CD4-positive, CD25-positive, alpha-beta regulatory T cell (primary cell): ENCODE measurements at places on chromosomes 4 and X.
A peak's percentile ranks its signal among the peaks of the same experiment; 100 is the strongest.

DNA sequence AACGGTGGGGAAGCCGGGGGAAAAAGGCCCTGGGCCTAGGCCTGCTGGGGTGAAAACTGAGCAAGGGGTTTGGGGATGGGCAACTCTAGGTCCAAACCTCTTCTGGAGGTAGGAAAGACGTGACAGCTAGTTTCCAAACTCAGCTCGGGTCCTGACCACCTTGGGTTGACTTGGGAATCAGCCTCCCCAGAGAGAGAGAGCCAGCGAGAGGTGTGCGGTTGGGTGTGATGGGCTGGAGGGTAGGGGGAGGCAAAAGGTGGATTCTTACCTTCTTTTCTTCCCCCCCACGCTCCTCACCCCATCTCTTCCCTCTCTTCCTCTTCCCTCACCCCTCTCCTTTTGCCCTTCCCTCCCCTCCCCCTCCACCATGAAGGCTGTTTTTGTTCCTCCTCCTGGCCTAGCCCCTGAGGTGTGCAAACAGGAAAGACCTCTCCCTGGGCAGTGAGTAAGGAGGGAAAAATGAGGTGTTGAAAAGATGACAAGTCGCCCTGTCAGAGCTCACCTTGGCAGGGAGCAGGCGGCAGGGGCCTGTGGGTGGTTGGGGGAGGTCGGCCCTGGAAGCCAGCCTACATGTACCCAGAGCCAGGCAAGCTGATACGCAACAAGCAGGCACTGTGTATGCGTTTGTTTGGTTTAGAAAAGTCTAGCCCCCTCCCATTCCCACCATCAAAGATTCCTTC lies 14.8 kb downstream of the PJA1 start:
- H3K27ac ChIP-seq, result no peak overlapping the region
- H3K27me3 ChIP-seq, result no peaks in the 10 kb centered on the region
- no peaks in the 10 kb centered on the region for H3K36me3 ChIP-seq
- no peaks in the 10 kb centered on the region for H3K4me1 ChIP-seq

GRCh38 chr4:41744572-41745291 lies 3.8 kb downstream of the PHOX2B start:
- peaks cover 28% of the 10 kb centered on the region for H3K27me3 ChIP-seq
- no peak for DNase-seq
- no peaks in the 10 kb centered on the region for H3K4me1 ChIP-seq
- H3K4me3 ChIP-seq, result no peak overlapping the region
- H3K36me3 ChIP-seq, result no peaks in the 10 kb centered on the region

GRCh38 chr4:5471691-5472090 lies 236.7 kb downstream of the EVC2 start:
- H3K4me3 ChIP-seq, result no peak overlapping the region
- no peak overlapping the region for H3K27ac ChIP-seq
- no peaks in the 10 kb centered on the region for H3K36me3 ChIP-seq
- no peak for DNase-seq

- DNase-seq, result no peak
Observed at GRCh38 chrX:44428989-44429627, 85.6 kb upstream of the EFHC2 start.

DNA sequence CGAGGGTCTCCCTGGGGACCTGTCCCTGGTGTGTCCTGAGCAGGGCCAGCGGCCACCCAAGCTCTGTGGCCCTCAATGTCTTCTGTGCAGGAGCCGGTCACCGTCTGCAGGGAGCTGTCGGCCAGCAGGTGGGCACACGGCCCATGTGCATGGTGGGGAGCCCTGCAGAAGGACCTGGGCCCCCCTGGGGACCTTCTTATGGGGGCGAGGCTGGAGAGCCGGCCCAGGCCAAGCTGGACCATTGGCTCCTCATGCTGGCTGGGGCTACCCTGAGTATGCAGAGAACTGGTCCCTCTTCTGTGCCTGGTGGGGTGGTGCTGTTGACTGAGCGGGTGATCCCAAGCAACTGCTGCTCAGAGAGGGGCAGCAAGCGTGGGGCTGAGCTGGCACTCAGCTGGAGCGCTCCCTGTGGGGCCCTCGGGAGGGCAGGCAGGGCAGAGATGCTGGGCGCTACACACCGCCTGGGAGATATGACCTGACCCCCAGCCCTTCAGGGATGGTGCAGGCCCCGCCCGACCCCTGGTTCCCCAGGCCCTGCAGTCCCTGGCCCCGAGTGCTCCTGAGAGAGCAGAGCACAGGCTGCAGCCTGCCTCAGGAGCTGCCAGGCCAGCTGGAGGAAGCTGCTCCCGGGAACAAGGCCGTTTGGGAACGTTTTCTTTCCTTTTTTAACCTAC lies 14.8 kb downstream of the NAT8L start:
- no peaks in the 10 kb centered on the region for H3K4me1 ChIP-seq
- H3K27ac ChIP-seq, result no peak overlapping the region
- no peak overlapping the region for H3K4me3 ChIP-seq
- H3K27me3 ChIP-seq, result no peaks in the 10 kb centered on the region
- DNase-seq, result no peak

GRCh38 chr4:71807469-71807868 lies 23.6 kb upstream of the GC start:
- no peak overlapping the region for H3K4me3 ChIP-seq
- H3K4me1 ChIP-seq, result no peaks in the 10 kb centered on the region
- no peaks in the 10 kb centered on the region for H3K27me3 ChIP-seq

DNA sequence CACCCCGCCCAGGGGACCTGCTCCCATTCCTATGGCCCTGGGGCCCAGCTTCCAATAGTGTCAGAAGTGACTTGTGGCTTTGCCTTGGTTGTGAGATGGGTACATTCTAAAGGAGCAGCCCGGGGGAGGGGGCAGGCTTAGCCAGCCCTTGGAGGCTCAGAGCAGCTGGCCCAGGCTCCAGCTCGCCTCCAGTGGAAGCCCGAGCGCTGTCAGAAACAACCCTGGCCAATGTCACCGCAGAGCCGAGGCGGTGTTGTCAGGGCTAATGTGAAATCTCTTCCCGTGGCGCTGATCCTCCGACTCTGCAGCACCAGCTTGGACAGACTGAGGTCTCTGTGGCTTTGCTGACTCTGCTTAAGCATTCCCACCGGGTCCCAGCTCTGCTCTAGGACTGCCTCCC lies 29.2 kb upstream of the ZNF81 start:
- H3K36me3 ChIP-seq, result no peaks in the 10 kb centered on the region
- H3K4me1 ChIP-seq, result no peaks in the 10 kb centered on the region
- H3K27me3 ChIP-seq, result no peaks in the 10 kb centered on the region
- no peak for DNase-seq
- H3K4me3 ChIP-seq, result no peak overlapping the region
- no peak overlapping the region for H3K27ac ChIP-seq

- DNase-seq, result no peak
- no peak overlapping the region for H3K4me3 ChIP-seq
- no peak overlapping the region for H3K27ac ChIP-seq
- H3K27me3 ChIP-seq, result no peaks in the 10 kb centered on the region
- no peaks in the 10 kb centered on the region for H3K36me3 ChIP-seq
- H3K4me1 ChIP-seq, result no peaks in the 10 kb centered on the region
Observed at GRCh38 chr4:128635141-128635954, 174.2 kb upstream of the JADE1 start.

- no peaks in the 10 kb centered on the region for H3K27me3 ChIP-seq
- no peaks in the 10 kb centered on the region for H3K4me1 ChIP-seq
- no peak for DNase-seq
- H3K36me3 ChIP-seq, result no peaks in the 10 kb centered on the region
Observed at GRCh38 chr4:15182600-15183220, 180.4 kb downstream of the CPEB2 start.

DNA sequence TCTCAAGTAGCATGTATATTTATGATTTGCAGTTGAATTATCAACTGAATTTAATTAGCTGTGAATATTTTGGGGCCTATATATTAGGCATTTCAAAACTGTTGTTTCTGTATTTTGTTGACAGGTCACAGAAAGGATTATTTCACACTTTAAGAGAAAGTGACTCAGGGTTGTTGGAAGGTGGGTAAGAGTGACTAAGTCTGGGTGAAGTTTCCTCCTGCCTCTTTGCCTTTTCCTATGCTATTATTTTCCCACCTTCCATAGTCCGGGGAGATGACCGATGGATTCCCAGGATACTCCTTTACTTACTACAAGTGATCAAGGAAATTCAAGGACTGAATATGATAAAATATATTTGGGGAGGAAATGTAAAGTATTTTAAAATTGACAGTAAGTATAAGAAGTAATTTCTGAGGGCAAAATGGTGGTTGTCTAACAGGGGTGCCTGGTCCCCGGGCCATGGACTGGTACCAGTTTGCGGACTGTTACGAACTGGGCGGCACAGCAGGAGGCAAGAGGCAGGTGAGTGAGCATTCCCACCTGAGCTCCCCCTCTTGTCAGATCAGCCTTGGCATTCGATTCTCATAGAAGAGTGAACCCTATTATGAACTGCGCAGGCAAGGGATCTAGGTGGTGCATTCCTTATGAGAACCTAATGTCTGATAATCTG lies 175.5 kb upstream of the GPRIN3 start:
- H3K4me3 ChIP-seq, result no peak overlapping the region
- DNase-seq, result no peak
- H3K27me3 ChIP-seq, result peaks cover 2% of the 10 kb centered on the region
- H3K27ac ChIP-seq, result no peak overlapping the region
- H3K4me1 ChIP-seq, result no peaks in the 10 kb centered on the region

DNA sequence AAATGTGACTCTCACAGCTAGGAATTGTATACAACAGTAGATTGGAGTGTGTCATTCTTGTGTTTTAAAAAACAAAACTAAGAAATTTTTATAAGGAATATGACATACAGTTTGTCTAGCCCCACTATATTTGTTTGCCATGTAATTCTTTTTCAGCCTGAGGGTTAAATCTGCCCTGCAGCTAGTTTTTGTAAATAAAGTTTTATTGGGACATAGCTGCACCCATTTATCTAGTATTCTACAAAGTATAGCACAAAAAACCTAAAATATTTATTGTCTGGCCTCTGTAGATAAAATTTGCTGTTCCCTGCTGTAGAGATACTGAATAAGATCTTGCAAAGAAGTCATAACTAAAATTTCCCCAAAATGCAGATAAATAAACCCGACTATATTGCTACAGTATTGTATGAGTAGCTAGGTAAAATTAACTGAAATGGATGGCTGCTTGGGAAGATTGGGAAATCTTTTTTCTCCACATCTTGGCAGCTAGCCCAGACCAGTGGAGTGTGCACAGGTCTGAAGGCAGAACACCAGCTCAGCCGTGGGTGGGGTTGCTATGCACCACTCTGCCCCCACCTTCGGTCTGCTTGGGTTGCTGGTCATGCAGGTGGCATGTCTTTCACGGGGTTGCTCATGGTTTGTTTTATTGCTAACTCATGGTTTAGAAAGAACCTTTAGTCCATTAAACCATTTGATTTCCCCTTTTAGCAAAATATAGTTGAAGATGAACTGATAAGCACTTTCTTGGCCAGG lies 127.9 kb downstream of the KLHL8 start:
- no peak for DNase-seq
- no peaks in the 10 kb centered on the region for H3K4me1 ChIP-seq
- no peak overlapping the region for H3K4me3 ChIP-seq
- no peaks in the 10 kb centered on the region for H3K27me3 ChIP-seq
- peaks cover 22% of the 10 kb centered on the region for H3K36me3 ChIP-seq

DNA sequence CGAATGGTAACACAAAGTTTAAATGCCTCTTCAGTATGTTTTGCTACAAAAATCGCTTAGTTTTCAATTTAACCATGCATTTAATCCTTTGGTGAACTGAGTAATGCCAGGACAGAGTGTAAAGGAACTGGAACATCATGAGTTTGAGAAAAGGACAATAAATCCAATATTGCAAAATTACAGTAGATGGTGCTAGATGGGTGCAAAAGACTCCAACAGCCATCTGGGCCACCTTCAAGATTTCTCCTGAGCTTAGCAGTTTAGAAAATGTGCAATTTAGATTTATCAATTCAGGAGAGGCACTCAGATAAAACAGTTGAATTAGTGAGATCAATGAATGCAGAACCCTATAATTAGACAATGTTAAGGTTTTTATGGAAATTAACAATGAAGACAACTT lies 33.2 kb upstream of the MID1IP1 start:
- no peaks in the 10 kb centered on the region for H3K27me3 ChIP-seq
- peak; percentile 20 for DNase-seq
- no peaks in the 10 kb centered on the region for H3K4me1 ChIP-seq
- no peak overlapping the region for H3K4me3 ChIP-seq

- no peaks in the 10 kb centered on the region for H3K4me1 ChIP-seq
- H3K27me3 ChIP-seq, result no peaks in the 10 kb centered on the region
- DNase-seq, result no peak
- no peaks in the 10 kb centered on the region for H3K36me3 ChIP-seq
Observed at GRCh38 chr4:79632114-79632513, 224.1 kb upstream of the GK2 start.

DNA sequence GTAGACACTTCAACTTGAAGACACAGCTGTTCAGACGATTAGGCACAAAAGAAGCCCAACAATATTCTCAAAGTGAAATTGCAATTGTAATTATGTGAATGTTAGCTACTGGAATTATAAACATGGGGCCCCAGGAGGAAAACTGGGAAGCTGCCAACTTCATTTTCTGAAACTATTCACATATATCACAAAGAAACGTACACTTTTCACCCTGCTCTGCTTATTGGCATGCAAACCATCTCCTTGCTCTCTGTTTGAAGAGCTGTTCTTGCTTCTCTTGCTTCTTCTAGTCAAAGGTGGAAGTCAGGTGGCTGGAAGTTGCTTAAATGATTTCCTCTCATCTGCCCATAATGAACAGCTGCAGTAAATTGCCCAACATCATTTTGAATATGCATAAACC lies 320.1 kb downstream of the CFAP299 start:
- H3K36me3 ChIP-seq, result no peaks in the 10 kb centered on the region
- H3K4me3 ChIP-seq, result no peak overlapping the region
- H3K4me1 ChIP-seq, result no peaks in the 10 kb centered on the region
- H3K27me3 ChIP-seq, result peaks cover 2% of the 10 kb centered on the region
- H3K27ac ChIP-seq, result no peak overlapping the region

DNA sequence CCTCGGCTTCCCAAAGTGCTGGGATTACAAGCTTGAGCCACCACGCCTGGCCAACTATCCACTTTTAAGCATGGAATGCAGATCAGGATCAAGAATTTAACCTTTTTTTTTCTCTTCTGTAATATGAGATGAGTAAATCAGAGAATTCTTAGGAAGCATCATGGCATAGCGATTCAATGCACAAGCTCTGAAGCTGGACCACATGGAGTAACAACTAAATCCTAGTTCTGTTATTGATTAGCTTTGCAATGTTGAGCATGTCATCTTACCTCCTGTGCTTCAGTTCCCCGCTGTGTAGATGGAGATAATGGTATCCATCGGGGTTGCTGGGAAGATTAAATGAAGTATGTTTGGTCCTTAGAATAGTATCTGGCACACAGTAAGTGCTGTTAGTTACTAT lies 1.9 kb upstream of the SNX25 start:
- H3K27ac ChIP-seq, result no peak overlapping the region
- no peak for DNase-seq
- peaks cover 48% of the 10 kb centered on the region for H3K4me1 ChIP-seq

- H3K27ac ChIP-seq, result no peak overlapping the region
- peaks cover under 1% of the 10 kb centered on the region for H3K36me3 ChIP-seq
- H3K4me1 ChIP-seq, result no peaks in the 10 kb centered on the region
- H3K27me3 ChIP-seq, result no peaks in the 10 kb centered on the region
- no peak for DNase-seq
Observed at GRCh38 chrX:19931146-19931545, 43.7 kb upstream of the SH3KBP1 start.

- no peak overlapping the region for H3K27ac ChIP-seq
- H3K27me3 ChIP-seq, result peaks cover 3% of the 10 kb centered on the region
- DNase-seq, result no peak
- H3K4me3 ChIP-seq, result no peak overlapping the region
- H3K36me3 ChIP-seq, result no peaks in the 10 kb centered on the region
- H3K4me1 ChIP-seq, result no peaks in the 10 kb centered on the region
Observed at GRCh38 chr4:53520116-53520515, 71.2 kb downstream of the LNX1 start.
